ENCODE measurements at places on chromosomes 7 and 10.

- no peak for DNase-seq
Observed at GRCh38 chr10:33390046-33390445, 55.6 kb upstream of the NRP1 start.

DNA sequence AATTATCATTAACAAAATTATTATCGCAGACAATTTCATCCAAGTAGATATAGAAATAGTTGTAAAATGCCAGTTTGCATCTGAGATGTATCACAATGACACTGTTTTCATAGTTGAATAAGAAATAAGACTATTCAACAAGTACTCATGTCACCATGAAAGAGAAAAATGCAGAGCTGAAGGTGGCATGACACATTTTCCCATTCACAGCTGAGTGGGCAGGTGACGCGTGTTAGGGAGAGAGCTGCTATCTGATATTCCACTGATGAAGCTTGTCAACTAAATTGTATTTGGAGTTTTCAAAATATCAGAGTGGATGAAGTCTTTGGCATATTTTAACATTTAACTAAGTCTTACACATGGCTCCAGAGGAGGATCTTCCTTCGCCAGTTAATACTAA, 70.3 kb upstream of the HDAC9 start:
- no peak for DNase-seq

DNA sequence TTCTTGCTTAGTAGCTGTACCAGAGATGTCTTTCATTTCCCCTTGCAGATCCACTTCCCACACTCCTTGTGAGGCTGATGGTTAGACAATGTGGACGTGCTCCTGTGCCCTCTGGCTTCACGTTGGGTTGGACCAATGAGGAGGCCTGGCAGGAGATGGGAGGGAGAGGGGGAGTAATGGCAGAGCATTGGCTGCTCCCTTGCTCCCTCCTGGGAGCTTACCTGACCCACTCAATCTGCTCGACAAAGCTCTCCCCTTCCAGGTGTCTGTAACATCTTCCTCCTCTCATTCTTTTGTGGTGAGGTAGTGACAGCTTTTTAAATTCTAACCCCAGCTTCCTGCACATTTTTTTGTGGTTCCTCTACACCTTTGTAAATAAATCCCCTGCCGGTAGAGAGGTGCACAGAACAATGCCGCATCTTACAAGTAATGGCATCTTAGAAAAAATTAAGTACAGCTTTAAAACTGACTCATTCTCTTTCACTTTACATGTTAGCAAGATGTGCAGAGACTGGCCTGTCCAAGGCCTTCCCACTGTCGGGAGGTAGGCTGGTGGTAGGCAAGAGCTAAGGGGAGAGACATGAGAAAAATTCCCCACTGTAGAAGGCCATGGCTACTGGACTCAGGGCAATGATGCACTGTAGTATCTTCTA, 134.3 kb downstream of the HTR7 start:
- DNase-seq, result no peak

DNA sequence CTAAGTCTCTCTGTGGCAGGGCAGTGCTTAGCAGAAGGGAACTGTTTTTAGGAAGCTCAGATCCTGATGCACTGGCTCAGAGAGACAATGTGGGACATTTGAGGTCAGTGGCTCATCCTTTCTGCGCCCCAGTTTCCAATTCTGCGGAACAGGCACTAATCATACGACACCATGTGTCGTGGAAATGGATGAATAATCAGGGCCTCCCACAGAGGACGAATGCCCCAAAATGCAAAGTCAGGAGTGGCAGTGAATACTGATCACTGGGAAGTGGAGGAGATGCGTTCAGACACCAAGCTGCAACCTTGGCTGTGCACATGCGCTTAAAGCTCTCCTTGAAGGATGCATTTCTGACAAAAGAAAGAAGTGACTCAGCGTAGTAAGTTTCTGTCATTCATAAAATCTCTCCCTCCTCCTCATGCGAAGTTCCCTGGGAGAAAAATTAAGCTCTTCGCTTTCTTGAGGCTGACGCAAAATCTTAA, 21.9 kb upstream of the ECHDC3 start:
- DNase-seq, result no peak

GRCh38 chr7:38294926-38295325, 21.5 kb upstream of the TARP start:
- DNase-seq, result no peak

DNA sequence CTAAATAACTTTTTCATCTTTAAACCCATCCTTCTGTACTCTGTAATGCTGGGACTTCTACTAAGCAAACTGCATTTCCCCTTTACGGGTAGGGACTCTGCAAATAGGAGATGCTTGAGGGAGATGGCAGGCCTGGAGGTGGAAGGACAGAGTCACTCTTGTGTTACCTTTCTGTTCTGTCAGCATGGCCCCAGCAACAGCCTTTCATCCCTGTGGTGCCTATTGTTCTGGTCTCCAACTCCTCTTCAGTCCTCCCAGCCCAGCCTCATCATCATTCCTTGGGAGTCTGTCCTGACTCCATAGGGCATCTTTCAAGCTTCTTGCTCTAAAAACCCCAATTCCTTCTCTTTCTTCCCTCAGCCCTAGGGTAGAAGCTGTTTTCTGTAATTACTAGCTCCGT, 230.0 kb downstream of the SNX13 start:
- no peak for DNase-seq

GRCh38 chr10:63348245-63348850, 117.4 kb downstream of the JMJD1C start:
- DNase-seq, result no peak

DNA sequence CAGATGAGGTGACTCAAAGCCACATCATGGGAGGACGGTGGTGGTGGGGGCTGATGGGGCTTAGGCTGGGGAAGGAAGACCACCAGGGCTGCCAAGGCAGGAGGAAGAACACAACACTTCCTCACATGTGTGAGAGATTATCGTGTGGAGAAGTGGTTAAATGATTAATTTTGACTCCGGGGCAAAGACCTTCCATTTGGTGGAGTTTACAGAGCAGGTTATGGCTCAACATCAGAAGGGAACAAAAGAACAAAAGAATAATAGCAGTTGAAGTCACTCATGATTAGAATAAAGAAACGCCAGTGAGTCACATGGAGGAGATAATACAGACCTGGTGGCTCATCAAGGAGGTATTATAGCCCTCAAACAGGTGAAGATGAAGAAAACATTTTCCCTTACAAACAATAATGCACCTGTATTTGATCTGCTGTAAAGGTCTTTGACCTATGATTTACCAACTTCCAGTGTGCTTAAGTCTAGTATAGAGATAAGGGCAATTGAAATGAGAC, 170.1 kb downstream of the PKD1L1 start:
- no peak for DNase-seq

DNA sequence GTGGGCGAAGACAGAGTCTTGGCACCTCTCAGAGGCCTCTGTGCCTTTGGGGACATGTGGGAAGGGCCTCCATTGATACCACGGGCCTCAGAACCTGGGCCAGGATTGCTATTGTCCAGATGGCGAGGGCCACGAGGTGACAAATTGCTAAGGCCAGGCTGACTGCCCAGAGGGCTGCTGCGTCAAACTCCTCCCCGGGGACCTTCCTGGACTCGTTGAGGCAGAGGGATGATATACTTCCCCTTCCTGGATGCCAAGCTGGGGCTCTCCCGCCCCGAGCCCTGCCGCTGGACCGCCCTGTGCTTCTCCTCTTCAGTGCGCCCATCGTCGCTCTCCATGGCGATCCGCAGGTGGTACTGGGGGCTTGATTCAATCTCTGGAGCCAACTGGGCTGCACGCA, 58.9 kb downstream of the LRRC72 start:
- DNase-seq, result no peak

- DNase-seq, result no peak
Observed at GRCh38 chr7:35983626-35984025, 169.4 kb upstream of the EEPD1 start.

- no peak for DNase-seq
Observed at GRCh38 chr10:33325929-33326328, 8.5 kb downstream of the NRP1 start.

DNA sequence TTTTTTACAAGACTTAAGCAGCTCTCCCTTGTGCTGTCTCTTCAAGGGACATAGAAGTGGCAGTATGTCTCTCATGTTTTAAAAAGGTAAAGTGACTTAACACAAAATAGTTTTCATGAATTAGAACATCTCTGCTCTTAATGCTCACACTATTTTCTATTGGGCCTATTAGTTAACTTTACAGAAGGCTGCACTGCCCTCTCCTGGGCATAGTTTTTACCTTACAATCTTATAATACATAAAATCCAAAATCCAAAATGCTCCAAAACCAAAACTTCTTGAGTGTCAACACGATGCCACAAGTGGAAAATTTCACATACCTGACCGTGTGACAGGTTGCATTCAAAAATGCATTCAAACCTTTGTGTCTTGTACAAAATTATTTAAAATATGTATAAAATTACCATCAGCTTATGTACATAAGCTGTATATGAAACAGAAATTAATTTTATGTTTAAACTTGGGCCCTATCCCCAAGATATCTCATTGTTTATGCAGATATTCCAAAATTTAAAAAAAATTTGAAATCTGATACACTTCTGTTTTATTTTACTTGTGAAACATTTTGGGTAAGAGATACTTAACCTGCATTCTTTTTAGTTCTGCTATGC, 25.8 kb downstream of the TES start:
- DNase-seq, result no peak

DNA sequence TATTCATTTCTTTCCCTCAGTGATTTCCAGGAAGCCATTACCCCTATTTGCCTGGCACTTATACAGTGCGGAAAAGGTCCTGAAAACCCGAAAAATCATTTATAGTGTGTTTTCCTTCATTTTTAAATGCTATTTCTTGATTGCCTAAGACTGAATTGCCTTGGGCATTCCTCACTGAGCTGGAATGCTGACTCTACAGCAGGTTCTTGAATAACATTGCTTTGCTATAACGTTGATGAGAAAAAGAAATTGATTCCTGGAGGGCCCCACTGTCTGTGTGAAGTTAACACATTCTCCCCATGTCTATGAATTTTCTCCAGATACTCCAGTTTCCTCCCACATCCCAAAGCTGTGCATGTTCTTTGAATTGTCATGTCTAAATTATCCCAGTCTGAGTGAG, 308.5 kb downstream of the EXOC4 start:
- no peak for DNase-seq

- no peak for DNase-seq
Observed at GRCh38 chr10:91690996-91691676, 58.3 kb upstream of the PPP1R3C start.

- DNase-seq, result no peak
Observed at GRCh38 chr7:80330434-80330833, 181.4 kb downstream of the GNAT3 start.

GRCh38 chr7:157013602-157014549, 3.4 kb upstream of the MNX1 start:
- DNase-seq, result no peak

Data from activated naive CD4-positive, alpha-beta T cell (primary cell).